ENCODE measurements at places on chromosomes 11 and 22.
A peak's percentile ranks its signal among the peaks of the same experiment; 100 is the strongest.

- peak; percentile 49 for DNase-seq
Measured at GRCh38 chr22:36294801-36295200, 41.9 kb downstream of the APOL1 start.

DNA sequence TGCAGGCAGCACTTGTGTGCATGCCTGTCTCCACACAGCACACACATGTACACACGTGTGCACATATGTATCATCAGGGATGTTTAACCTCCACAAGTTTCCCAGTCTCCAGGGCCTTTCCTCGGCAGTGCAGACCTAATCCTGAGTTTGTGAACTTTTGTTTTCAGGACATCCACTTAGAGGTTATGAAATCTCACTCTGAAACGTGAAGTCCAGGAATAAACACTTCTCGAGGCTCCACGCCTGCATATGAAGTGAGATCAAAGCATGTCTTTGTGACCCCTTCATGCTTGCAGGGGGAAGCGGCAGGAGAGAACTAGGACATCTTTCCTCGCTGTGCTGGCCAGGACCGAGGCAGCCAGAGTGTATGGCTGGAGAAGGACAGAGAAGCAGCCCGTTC is 3.1 kb downstream of the SHISAL1 start:
- no peak for DNase-seq

GRCh38 chr11:100994966-100995365 is 134.6 kb downstream of the PGR start:
- no peak for DNase-seq

- no peak for DNase-seq
Measured at GRCh38 chr11:76761718-76762355, 21.3 kb upstream of the TSKU start.

DNA sequence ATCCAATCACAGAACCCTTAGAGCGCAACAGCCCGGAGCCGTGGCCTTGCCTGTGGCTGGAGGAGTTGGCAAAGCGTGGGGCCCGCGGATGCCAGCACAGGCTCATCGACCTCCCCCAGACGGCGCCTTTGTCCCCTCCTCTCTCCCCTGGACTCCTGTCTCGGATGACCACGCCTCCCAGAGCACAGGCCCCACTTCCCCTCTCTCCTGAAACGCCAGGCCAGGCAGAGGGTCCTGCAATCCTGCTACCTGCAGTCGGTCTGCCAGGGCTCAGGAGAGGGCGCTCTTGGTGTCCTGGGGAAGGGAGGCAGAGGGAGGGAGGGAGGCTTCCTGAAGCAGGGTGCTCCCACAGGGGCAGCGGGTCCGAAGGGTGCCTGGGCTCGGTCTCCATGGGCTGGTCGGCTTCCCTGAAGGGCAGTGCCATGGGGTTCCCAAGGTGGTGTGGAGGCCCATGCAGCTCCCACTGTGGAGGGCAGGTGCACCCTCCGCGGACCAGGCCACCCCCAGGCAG is 16.6 kb upstream of the TTLL12 start:
- DNase-seq, result no peak

GRCh38 chr11:111330234-111330893 is 32.0 kb downstream of the POU2AF3 start:
- DNase-seq, result no peak

DNA sequence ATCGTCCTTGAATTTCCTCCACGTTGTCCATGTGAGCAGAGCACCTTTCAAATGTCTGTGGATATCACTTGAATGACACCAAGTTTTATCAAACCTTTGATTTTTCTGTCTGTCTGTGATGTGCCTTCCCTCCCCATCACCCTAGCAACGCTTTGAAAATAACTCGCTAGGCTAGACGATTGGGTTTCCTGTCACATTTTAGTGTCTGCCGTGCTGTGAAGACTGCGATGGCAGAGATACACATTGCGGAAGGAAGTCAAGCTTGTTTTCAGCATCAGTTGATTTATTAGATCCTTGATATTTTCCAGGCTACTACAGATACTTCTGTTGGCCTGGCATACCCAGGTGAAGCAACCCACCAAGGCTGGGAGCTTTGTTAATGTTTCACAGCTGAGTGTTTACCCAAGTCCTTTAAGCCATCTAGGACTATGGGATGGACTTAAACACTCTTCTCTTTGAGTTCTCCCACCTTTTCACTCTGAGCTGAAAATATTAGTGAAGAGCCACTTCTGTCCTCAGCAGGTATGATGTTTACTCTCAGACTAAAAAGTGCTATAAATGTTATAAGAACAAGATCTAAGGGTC is 93.6 kb upstream of the CD44 start:
- DNase-seq, result no peak

- no peak for DNase-seq
Measured at GRCh38 chr22:29733362-29734201, 13.8 kb downstream of the CABP7 start.

- no peak for DNase-seq
Measured at GRCh38 chr11:119445850-119446249, 22.9 kb upstream of the THY1 start.

DNA sequence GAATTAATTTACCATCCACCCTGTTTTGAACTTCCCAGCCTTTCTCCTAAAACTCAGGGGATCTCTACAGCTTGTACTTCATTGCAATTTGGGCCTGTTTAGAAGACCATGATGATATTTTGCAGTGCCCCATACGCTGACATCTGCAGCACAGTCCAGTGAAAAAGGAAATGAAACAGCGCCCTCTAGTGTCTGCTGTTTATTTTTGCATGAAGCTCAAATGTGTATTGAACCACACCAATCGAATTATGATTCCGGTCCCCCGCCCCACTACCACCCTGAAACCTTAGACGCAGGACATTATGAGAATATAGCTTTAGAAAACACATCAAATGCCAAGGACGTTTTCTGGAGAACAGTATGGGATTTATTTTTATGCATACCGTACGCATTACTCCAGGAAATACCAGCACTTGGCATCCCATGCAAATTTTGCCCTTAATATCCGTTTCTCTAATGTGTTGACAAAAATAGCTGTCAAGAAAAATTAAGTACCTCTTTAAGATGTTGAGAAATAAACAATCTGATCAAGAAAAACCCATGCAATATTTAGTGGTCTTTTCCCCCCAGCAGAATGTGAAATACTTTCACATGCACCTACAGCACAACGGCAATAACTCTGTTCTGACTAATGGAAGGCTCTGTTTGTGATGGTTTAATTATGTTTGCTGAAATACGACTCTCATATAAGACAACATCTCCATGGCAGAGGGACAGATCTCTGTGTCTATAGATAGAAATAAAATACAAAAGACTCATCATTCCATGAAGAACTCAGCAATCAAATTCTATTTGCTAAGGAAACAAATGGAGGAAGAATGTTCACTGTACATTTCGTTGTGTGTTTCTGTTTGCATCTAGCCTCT is 93.9 kb downstream of the TECTA start:
- DNase-seq, result no peak

Measured in right lobe of liver (tissue), 6 donors.